Mucosa of descending colon (tissue), 3 donors: ENCODE measurements at places on chromosomes 5 and 9. TPM values are rescaled to one million over a fixed set of nuclear protein-coding genes. Genes with fewer than 3 reads are reported as not detected.

FBXW11 gene
- total RNA-seq = 50.2 TPM

SNX2 gene
- total RNA-seq = 58.6 TPM

NPR3 gene
- total RNA-seq = 1.4 TPM

ZNF879 gene
- total RNA-seq = 1.8 TPM

HTR4 gene
- 17.3 TPM for total RNA-seq

- DNase-seq = no peak
Observed at GRCh38 chr5:180535573-180535972, 41.4 kb downstream of the CNOT6 start.

DNA sequence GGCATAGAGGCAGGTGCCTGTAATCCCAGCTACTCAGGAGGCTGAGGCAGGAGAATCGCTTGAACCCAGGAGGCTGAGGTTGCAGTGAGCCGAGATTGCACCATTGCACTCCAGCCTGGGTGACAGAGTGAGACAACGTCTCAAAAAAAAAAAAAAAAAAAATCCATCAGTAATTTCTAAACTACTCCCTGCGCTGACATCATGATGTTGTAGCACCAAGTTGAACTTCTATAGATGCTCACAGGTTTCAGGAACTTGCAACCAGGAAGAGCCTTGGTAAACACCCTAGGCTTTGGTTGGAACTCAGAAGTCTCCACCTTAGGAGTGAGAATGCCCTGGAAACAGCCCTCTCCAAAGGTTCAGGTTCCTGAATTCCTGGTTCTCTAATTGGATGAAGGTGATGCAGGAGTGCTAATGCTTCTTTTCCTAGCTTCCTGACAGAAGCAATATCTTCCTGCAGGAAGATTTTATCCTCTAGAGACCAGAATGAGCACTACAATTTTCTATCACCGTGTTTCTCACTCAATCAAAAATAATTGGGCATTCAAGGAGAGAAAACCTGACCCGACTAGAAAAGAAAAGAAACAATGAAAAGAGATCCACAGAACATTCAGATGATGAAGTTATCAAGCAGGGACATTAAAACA lies 469.6 kb downstream of the GADD45G start:
- no peak for DNase-seq

DNA sequence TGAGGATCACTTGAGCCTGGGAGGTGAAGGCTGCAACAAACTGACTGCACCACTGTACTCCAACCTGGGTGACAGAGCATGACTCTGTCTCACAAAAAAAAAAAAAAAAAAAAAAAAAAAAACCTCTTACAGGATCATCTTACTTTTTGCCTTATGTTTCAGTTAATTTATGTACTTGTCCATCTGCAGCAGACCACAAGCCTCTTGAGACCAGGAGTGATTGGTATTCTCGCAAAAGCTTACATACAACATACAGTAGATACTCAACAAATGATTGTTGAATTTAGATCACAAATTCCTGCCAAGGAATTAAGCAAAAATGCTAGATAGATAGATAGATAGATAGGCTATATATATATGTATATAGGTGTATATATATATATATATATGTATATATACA lies 12.4 kb downstream of the CEMIP2 start:
- DNase-seq = no peak
